NCI-H748 treated with DMSO at 0.1 percent for 48 hours (cell line): ENCODE measurements at places on chromosomes 1 and 21.

- DNase-seq, result no peak
Observed at GRCh38 chr1:2443277-2444137, 31.1 kb upstream of the PEX10 start.

DNA sequence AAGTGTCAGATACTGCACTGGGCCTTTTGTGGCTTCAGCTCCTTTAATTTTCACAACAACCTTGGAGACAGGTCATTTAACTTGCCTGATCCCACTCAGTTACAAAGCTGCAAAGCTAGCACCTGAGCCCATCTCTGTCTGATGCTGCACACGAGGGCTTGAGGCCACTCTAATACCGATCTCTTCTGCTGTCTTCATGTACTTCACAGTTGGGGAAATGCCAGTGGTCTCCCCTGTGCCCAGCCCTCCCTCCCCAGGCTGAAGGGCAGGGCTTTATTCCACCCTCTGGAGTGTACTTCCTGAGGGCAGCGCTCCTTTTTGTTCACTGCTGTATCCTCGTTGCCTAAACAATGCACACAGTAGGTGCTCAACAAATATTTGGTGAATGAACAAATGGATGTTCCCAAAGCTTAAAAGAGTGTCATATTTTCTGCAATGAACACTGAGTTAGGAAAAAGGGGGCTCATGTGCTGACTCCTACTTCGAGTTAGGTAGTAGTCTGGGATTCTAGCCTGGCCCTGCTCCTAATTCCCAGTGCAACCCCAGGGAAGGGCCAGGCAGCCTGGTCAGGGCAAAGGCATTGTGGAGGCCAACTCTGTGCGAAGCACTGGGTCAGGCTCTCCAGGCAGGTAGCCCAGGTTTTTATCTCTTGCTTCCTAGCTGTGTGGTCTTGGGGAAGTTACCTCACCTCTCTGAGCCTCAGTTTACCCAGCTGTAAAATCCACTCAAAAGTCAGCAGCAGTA is 1.1 kb downstream of the TMCO4 start:
- no peak for DNase-seq

DNA sequence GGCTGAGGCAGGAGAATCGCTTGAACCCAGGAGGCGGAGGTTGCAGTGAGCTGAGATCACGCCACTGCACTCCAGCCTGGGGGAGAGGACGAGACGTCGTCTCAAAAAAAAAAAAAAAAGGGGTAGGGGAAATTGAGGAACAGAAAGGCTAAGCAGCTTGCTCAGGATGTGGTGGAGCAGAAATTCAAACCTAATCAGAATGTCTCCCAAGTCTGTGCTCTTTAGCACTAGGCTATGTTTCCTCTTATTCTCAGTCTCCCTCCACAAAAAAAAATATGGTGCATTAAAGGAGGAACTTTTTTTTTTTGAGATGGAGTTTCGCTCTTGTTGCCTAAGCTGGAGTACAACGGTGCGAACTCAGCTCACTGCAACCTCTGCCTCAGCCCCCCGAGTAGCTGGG is 114.2 kb downstream of the SLC16A1 start:
- DNase-seq, result no peak

GRCh38 chr21:35810431-35810970 is 249.8 kb downstream of the SETD4 start:
- no peak for DNase-seq

DNA sequence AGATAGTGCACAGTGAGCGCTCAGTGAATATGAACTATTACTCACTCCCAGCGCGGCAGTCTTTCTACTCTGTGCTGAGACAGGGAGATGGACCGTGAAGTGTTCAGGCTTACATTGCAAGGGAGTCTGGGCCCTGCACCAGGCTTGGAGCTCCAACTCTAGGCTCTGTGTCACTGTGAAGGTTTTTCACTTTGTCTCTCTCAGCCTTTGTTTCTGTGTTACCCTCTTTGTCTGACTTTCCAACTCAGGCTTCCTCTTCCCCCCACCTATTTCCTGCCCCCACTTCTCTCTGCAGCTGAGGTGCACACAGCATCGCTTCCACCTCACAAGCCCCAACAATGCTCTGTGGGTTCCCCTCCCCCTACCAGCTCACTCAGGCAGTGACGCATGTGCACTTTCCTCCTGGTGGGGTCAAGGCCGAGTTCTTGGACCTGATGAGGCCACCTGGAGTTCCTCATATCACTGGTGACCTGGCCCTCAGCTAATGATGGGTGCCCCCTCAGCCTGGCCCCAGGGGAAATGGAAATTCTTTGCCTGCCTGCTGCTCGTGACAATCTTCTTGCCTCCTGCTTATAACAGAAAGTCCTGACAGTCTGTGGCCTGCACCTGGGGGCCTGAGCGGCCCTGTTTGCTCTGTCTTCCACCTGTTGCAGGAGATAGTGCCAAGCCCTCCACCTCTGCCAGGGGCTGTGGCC is 1.1 kb upstream of the LCK start:
- no peak for DNase-seq

DNA sequence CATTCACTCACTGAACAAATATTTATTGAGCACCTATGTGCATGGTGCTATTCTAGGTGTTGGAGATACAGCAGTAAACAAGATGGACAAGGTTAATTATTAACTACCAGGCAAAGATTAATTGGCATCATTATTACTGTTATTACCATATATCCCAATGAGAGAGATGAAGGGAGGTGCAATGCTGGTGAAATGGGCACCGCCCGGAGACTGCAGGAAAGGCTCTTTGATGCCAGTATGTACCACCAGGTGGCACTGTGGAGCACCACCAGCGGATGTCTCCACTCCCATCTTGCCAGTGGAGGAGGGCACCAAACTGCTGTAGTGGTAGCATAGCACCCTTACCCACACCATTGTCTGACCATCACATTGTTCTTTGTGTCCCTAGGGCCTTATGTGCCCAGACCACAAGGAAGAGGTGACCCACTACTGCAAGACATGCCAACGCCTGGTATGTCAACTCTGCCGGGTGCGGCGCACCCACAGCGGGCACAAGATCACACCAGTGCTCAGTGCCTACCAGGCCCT is 3.0 kb downstream of the TRIM46 start:
- peak; percentile 66 for DNase-seq

GRCh38 chr1:167083871-167084270 is 6.3 kb downstream of the GPA33 start:
- no peak for DNase-seq

GRCh38 chr1:210330279-210330866 is 1.7 kb downstream of the HHAT start:
- no peak for DNase-seq

- no peak for DNase-seq
Observed at GRCh38 chr1:212077028-212077427, 41.5 kb downstream of the DTL start.

DNA sequence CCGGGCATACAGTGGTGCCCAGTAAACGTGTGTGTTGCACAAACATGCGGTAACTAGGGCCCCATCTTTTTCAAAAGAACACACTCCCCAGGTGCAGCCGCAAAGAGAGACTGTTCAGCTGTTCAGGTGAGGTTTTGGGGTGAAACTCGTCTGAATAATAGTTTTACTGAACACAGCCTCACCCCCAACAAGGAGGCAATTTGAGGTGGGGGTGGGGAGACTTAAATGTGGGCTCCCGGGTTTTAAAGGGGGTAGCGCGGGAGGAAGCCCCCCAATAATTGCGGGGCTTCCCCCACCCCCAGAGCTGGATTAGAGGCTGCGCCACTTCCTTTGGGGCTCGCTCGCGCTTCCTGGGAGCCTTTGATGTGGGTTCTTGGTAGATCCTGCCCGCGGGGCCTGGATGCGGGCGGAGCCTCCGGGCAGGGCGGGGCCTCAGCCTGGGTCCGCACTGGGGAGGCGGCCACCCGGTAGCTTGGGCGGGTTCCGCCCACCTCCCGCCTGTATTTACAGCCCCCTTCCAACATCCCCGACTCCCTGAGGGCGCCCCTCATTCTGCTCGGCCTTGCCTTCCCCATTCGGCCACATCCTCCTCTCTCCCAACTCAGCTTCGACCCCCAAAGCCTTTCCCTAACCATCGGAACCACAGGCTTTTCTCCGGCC is 6.4 kb upstream of the EPHA2 start:
- no peak for DNase-seq

DNA sequence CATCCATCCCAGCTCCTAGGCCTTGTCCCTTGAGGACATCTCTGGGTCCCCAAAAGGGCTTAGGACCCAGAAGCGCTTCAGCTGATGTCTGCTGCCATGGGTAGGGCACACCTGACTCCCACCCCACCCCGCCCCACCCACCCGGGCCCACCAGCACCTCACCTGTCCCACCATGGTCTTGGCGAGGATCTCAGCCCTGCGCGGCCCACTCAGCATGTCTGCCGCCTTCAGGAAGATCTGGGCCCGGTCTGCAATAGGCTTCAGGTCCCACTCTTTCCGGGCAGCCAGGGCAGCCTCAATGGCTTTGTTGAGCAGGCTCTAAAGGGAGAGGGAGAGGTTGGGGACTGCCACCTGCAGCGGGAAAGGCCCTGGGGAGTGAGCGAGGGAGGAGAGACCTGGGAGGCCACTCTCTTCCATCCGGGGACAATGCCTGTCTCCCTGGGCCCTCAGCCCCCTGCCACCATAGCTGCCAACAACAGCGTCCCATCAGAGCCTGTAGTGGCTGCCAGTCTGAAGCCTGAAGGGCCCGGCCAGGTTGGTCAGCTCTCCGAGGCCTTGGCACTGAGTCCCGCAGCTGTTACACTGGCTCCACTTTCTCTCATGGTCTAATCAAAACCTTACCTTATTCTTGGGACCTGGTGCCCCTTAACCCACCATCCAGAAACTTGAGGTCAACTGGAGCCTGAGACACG is 16.9 kb downstream of the ALDH4A1 start:
- DNase-seq, result no peak

- no peak for DNase-seq
Observed at GRCh38 chr1:245067257-245067656, 87.5 kb upstream of the KIF26B start.

- no peak for DNase-seq
Observed at GRCh38 chr1:224213438-224214119, 30.5 kb downstream of the DEGS1 start.

DNA sequence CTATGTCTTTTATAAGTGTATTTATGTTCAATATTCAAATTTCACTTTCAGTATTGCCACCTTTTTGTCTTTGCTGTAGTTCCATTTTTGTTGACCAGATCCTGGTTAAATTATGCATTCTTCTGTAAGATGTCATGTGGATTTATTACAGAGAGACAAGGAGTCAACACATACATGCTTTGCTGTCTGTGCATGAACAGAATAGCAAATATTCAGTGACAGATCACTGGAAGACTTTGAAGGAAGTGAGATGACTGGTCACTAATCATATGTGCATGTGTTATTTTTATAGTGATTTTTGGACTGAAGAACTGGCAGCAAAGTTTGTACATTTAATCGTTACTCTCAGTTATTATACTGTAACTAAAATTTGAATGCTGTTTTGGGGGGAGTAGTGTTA is 117.2 kb downstream of the PLPPR5 start:
- no peak for DNase-seq

DNA sequence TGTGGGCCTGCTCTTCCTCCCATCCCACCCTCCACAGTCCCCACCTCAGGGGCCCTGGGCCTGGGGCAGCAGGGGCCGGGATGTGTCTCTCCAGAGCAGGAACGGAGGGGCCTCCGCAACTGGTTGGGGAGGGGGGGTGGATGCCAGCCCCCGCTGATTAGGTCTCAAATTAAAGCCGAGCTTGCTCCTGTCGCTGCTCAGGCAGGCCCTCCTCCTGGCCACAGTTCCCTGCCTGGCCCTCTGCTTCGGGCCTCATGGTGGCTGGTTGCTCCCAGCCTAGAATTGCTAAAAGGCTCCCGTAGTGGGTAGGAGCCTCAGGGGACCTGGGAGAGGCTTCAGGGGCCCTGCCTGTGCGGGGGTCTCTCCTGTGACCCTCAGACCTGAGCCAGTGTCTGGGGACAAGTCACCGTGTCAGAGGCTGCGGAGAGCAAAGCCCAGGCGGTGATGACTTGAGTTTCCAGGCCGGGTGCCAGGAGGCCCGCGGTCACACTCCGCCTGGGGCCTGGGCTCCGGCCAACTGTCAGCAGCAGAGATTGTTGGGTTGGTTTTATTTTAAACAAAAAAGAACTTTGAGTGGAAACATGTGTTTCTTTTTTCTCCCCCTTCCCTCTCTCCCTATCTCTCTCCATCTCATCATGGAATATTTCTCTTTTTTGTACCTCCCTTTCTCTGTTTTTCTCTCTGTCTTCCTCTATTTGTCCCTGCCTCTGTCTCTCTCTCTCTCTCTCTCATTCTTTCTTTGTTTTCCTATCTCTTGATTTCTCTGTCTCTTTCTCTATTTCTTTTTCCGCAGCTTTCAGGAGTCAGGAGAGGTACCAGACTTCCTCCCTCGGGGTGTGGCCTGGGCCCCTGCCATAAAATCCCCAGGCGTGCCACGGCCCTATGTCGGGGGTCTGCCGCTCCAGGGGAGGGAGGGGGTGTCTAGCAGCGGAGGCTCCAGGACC is 20.0 kb upstream of the EPHA2 start:
- no peak for DNase-seq

DNA sequence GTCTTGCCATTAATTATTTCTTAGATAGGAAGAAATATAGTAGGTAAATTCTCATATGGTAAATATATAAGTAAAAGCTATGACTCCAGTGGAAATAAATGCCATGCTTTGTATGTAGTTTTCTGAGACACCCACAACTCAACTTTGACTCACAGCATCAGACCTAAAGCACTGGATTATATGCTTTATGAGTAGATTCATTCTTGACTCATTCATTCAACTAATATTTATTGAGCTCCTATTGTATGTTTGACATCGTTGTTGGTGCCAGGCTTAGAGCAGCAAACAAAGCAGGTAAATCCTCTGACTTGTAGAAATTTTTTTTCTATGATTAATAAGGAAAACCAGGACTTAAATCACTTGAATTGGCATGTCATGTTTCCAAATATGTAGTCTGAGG is 211.4 kb downstream of the PTPRC start:
- no peak for DNase-seq

DNA sequence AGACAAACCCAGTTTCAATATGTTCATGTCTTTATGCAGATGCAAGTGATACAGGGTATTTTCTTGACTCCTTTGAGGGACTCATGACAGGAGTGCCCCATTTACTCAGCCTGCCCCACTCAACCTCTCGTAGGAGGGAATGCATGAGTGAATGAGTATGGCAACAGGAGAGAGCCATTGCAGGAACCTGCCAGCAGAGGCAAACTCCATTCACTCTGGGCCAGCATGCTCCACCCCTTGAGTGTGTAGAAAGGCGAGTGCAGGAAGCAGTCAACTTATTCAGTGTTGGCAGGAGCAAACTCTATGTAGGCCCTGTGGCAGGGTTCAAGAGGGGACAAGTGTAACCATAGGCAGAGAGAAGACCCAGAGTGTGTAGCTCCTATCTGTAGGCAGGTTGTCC is 1526.3 kb downstream of the PLA2G4A start:
- DNase-seq, result no peak

GRCh38 chr1:183533617-183534174 is 56.6 kb downstream of the NCF2 start:
- DNase-seq, result no peak

DNA sequence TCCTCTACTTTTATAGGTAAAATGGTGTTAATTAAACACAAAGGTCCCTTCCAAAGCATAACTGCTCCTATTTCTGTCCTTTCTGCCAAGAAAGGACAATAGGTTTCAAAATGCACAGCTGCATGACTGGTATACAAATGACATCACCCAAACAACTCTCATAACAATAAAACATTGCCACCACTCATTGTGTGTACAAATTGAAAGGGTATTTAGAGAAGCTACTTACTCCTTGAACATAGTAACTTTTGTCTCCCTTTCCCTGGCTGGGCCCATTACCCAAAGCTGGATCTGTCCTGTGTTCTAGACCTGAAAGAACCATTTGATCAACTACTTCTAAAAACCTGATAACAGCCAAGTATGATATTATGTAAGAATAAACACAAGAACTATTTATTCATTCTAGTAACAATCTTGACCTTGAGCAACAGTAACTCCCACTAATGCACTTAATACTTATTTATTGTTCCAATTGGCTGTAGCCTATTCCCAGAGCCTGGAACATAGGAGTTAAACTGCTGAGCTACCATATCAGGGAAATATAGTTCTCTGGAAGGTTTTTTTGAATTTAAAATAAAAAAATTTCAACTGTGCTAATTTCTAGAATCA is 38.2 kb downstream of the TTLL7 start:
- DNase-seq, result no peak
